T-cell (primary cell): ENCODE measurements at places on chromosomes 1 and 21. TPM values are rescaled to one million over a fixed set of nuclear protein-coding genes. Genes with fewer than 3 reads are reported as not detected.

GRCh38 chr1:6803357-6803756 lies 18.1 kb downstream of the CAMTA1 start:
- no peak overlapping the region for H3K4me3 ChIP-seq
- H3K4me1 ChIP-seq, result peaks cover 7% of the 10 kb centered on the region
- peaks cover under 1% of the 10 kb centered on the region for H3K36me3 ChIP-seq
- no peaks in the 10 kb centered on the region for H3K27me3 ChIP-seq

DNA sequence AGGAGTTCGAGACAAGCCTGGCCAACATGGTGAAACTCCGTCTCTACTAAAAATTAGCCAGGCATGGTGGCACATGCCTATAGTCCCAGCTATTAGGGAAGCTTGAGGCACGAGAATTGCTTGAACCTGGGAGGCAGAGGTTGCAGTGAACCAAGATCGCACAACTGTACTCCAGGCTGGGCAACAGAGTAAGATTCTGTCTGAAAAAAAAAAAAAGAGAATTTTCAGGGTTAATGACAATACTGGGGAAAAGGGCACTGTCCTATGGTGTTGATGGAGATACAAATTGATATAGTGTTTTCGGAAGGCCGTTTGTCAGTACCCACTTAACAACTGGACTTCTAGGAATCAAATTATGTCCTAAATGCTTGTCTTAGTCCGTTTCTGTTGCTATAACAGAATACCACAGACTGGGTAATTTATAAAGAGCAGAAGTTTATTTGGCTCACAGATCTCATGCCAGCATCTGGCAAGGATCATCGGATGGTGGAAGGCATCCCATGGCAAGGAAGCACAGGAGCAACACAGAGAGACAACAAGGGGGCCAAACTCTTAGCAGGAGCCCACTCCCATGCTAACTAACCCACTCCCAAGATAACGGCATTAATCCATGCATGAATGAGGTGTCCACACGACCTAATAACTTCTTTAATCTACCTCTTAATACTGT lies 41.3 kb downstream of the ZBTB8A start:
- no peaks in the 10 kb centered on the region for H3K36me3 ChIP-seq
- no peak overlapping the region for H3K27ac ChIP-seq
- no peaks in the 10 kb centered on the region for H3K27me3 ChIP-seq
- H3K4me1 ChIP-seq, result no peaks in the 10 kb centered on the region

DNA sequence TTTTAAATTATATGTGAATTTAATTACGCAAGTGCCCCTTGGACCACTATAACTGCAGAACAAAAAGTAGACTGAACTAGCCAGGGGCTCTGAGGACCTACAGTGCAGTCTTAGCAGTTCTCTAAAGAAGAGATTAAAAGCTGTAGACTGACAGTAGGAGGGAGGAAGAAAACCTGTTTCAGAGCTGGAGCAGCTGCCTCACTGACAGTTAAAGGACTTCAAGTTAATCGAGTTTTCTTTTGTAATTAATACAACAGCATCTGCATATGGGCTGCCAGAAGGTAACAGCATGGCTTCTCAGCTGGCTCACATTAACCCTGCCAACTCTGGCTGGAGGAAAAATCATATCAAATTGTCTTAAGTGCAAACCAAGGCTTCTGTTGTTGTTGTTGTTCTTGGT lies 19.9 kb downstream of the DSTYK start:
- no peak overlapping the region for H3K27ac ChIP-seq
- H3K27me3 ChIP-seq, result no peaks in the 10 kb centered on the region
- H3K4me1 ChIP-seq, result peaks cover 3% of the 10 kb centered on the region

Gene UBASH3A
- 80.5 TPM for total RNA-seq

Gene PGLYRP3
- total RNA-seq, result not detected

Gene CFHR1
- total RNA-seq, result 0.41 TPM
